ENCODE measurements at places on chromosomes 2 and 18.

GRCh38 chr2:180947208-180947689 lies 33.2 kb upstream of the UBE2E3 start:
- DNase-seq = no peak

DNA sequence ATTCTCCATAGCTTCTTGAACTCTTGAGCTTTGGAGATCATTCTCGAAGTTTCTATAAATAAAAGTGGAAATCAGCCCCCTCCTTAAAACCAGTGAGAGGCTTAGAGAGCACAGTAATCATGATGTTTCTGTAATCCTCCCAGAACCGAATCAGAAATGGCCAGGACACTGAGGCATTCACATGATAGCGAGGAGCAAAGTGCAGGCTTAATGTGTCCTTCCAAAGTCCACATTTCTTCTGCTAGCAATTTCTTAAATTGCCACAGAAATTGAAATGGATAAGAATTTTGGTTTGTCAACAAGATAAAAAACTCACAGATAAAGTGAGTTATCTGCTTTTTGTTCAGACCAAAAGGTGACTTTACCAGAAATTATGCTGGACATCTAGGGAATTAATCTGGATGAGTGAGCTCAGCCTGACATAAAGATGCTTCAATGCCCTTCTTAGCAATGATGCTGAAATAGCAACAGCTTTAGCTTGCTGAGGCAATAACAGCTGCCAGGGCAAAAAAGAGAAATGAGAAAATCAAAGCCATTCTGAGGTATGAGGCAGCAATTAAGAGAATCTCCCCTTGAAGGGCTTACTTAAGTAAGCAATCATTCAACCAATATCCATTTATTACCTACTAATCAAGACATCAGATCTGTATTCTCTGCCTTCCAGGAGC lies 82.4 kb upstream of the PHLPP1 start:
- DNase-seq = no peak

DNA sequence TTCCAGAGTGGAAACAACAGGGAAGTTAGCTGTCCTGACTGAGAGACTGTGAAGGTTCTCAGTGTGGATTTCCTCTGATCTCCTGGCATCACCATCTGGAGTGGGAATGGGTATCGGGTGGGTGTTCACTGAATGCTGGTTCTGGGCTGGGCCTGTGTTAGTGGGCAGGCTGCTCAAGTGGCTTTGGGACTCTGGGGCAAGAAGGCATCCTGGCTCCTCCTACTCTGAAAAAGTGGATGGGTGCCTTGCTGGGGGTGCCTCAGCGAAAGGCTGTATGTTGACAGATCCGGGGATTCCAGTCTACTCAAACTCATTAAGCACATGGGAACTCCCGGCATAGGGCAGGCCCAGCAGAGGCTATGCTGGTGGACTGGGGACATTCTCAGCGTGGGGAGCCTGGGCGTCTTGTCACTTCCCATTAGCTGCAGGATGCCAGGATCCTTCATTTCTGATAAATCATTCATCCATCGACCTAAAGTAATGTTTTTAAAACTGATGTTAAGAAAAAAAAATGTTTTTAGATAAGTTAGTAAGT lies 27.5 kb upstream of the CHRNA1 start:
- no peak for DNase-seq

- no peak for DNase-seq
Measured at GRCh38 chr2:231037202-231037730, at the start of gene C2orf72. Gene C2orf72 (plus strand): TSS chr2:231037523. CDS start chr2:231037566, 43 bp downstream.

GRCh38 chr18:10055125-10055750 lies 141.4 kb downstream of the VAPA start:
- DNase-seq = no peak

DNA sequence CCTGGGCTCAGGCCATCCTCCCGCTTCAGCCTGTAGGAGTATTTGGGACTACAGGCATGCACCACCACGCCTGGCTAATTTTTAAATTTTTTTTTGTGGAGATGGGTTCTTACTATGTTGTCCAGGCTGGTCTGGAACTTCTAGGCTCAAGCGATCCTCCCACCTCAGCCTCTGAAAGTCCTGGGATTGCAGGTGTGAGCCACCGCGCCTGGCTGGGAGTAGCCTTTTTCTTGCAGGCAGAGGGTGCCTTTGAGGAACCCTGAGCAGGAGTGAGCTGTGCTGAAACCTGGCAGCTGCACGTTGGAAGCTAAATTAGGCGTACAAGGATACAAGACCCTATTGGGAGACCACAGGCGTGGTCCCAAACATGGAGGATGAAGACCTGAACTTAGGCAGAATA lies 8.0 kb downstream of the CTDSP1 start:
- no peak for DNase-seq

DNA sequence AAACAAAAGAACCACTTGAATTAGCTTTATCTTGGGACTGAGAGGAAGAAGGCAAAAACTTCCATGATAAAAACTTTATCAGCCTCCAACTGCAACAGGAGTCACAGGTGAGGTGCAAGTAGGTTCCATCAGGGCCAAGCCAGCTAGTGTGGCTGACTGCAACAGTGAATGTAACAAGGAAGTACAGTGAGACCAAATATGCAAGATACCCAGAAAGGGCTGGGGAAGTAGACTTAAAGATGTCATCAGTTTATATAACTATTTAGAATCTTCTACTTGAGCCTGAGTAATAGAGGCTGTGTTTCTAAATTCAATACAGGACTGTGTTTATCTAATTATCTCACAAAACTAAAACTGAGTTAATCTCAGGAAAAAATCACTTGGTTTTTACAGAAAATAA lies 14.8 kb downstream of the PLEKHM3 start:
- no peak for DNase-seq

DNA sequence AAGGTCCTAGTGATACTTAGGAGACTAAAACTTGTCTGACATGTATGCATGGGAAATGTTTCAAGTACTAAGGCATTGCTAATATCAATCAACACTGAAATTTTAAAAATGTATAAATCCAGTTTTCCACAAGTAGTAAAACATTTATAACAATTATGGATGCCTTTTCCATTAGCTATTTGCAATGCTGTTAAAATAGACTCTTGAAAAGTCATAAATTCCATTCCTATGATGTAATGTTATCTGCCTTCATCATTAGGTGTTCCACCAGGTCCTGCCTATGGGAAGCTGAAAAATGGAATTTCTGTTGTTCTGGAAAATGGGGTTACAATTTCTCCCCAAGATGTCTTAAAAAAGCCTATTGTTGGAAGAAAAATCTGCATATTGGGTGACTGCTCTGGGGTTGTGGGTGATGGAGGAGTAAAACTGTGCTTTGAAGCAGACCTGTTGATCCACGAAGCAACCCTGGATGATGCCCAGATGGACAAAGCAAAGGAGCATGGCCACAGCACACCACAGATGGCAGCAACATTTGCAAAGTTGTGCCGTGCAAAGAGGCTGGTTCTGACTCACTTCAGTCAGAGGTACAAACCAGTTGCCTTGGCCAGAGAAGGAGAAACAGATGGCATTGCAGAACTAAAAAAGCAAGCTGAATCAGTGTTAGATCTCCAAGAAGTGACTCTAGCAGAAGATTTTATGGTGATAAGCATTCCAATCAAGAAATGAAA lies 18.7 kb downstream of the ELAC1 start:
- peak; percentile 54 for DNase-seq

DNA sequence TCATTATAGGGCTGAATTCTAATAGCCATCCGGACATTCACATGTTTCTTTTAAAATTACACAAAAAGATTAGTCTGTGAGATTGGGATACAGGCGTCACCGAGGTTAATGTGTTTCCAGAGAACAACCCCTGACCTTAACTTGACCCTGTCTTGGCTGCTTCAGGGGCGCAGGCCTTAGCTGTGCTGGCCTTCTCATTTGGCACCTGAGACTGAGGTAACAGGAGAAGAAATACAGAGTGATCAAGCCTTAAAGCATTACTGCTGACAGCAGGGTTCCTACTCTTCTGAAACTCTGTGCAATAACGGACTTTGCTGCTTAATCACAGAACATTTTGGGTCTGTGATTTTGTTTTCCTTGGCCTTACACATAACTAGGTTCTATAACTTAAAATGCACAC lies 92.6 kb downstream of the RAPH1 start:
- DNase-seq = no peak

GRCh38 chr2:180698668-180699067 lies 281.7 kb upstream of the UBE2E3 start:
- DNase-seq = no peak

DNA sequence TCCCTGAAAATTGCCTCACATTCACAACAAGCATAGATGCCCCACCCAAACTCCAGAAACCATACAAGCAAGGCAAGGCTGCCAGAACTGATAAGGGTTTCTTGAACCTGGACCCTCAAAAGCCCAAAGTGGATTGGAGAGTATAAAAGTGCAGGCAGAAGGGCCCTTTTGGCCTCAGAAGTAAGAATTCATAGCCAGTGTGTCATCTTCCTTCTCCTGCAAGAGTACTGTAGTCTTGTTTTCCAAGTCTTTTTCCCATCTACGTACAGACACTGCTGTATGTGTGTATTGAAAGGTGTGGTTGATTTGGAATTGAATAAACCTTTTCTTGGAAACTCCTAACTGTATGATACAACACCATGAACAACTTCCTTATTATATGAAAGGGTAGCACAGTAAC lies 46.8 kb downstream of the ZC3H15 start:
- no peak for DNase-seq

GRCh38 chr2:228040995-228041394 lies 140.5 kb downstream of the SPHKAP start:
- DNase-seq = no peak

- no peak for DNase-seq
Measured at GRCh38 chr2:140355511-140356090, 1575.4 kb upstream of the NXPH2 start.

DNA sequence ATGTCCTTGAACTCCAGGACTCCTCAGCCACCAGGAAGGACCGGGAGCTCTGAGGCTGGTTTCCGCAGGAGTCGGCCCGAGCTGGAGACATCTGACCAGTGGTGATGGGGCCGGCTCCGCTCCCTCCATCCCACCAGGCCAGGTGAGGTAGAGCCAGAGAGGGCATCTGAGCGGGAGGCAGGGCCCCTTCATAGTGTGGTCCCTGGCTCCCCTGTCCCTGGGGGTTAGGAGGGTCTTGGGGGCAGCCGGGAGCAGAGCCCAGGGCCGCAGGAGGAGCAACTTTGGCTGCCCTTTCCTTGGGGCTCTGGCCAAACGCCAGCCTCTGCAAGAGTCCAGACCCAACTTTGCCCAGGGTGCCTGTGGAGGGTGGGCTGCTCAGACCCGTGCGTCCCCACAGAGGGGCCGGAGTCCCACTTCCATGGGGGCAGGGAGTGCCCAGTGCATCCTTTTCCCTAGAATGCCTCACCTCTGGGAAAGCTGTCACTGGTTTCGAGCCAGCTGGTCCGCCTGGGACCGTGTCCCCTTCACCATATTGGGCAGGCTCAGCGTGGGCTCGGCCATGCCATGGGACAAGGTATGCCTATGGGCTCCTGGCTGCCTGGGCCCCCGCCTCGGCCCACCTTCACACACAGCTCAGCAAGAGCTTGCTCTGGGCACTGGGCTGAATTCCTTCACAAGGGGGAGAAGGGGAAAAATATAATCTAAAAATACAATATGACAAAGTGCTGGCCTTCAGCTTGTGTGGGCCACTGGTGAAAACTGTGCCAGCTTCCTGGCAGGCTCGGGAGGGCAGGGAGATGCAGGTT lies 148.6 kb downstream of the TWIST2 start:
- DNase-seq = no peak

DNA sequence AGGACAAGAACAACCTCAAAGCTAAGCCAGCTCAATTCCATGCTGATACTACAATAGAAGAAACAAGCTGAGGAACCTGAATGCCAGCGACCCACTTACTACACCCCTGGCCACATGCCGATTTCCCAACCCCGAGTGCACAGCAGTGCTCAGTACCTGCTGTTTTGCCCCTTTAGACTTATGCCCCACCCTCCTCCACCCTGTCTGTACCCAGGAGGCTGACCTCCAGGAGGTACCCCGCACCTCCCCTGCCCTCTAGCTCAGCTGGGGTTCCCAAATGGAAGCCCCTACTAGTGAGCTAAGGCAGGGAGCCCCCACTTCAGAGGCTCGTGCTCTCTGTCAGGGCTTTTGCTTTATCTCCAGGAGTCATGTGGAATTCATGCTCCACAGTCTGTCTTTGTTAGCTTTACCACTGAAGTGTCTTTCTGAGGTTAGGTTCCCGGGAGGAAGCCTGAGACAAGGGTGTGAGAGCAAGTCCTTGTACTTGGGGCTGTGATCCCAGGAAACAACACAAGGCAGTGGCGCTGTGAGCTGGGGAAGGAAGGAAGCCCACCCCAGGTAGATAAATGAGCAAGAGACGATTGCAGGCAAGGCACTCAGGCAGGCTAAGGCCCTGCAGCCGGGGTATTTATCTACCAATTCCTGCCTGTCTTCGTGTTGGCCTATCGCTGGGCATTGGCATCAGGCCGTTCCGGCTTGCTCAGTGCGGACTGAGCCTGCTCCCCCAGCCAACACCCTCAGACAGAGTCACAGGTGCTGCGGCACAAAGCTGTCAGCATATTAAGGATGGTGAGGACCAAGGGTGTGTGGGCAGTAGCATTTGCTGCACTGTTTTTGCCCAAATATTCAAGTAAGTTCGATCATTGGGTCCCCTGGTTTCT lies 220.5 kb downstream of the CYP26B1 start:
- DNase-seq = no peak

DNA sequence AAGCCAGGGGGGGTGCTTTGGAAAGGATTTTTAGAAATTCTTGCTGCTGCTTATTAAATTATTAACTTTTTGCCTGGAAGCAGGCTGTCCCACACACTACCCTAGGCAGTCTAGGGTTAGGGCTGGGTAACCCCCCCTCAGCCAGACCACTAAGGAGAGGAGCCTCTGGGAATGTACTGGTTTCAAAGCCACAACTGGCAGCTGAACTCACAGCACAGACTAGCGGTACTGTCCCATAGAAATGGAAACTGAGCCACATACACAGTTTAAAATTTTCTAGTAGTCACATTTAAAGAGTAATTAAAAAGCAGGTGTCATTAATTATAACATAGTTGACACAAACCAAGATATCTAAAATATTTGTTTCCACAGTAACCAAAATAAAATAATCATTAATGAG lies 50.1 kb downstream of the SPRED2 start:
- peak; percentile 12 for DNase-seq

DNA sequence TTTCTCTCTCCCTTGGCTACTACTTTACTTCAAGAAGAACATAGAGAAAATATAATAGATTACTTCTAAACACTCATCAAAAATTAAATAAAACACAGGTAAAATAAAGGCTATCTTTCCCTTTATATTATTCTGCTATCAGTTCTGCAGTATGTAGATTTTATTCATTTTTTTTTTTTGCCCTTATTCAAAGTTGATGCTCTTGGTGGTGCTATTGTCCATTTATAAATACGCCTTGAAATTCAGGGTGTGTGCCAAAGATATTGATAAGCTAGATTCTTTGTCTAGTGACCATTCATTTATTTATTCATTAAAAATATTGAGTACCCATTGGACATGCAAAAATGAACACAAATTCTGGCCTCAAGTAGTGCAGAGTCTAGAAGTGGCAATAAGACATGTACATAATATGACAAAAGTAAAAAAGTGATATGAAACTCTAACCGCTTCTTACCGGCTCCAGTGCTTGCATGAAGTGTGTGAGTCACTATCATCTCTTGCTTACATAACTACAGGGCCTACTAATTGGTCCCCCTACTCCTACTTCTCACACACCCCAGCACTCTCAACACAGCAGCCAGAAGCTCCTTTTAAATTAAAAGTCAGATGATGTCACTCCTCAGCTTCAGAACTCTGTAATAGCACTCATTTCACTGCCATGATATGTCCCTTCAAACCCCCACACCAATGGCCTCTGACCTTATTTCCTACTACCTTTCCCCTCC lies 208.3 kb upstream of the FANCL start:
- no peak for DNase-seq

Measured in RCC 7860 (cell line).